ENCODE measurements at places on chromosomes 16 and 17.

GRCh38 chr16:29916979-29917378 is 9.0 kb downstream of the KCTD13 start:
- DNase-seq = no peak

GRCh38 chr16:47258874-47259461 is 115.2 kb upstream of the NETO2 start:
- peak; percentile 18 for DNase-seq

GRCh38 chr17:4525691-4526397 is 27.2 kb downstream of the SPNS2 start:
- DNase-seq = no peak

GRCh38 chr16:29806641-29807425 is 504 bp downstream of the MAZ start:
- peak; percentile 25 for DNase-seq

DNA sequence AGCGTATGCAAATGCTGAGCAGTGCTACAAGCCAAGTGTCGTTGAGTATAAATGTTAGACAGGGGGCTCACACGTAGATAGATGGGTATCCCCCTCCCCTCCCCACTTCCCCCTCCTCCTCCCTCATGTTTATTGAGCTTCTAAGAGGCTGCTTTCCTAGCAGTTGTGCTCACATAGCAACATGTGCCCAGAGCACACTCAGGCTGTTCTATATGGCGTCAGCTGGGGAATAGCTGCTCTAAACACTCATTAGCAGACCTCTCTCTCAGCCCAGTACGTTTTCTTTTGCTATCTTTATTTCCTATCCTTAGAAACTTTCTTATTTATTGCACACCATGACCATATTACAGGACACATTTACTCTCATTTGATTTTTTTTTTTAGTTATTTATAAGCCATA is 1.8 kb downstream of the KCNJ2 start:
- no peak for DNase-seq

DNA sequence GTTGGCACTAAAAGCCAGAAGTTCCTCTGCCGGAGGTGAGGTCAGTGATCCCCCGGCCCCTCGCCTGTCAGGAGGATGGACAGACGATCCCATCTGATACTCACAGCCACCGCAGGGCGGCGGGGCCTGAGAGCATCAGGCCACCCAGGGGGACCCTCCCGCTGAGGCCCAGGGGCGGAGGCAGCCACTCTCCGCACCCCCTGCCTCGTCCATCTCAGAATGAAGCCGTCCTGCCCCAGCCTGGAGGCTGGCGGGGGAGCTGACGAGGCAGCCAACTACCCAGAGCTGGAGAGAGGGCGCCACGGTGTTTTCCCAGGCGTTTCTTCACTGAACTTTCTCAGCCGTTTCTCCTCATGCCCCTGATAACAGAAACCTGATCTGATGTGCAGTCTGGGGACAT is 22.6 kb downstream of the TPSD1 start:
- DNase-seq = no peak

GRCh38 chr17:75607086-75607485 is 19.5 kb downstream of the MYO15B start:
- DNase-seq = no peak

DNA sequence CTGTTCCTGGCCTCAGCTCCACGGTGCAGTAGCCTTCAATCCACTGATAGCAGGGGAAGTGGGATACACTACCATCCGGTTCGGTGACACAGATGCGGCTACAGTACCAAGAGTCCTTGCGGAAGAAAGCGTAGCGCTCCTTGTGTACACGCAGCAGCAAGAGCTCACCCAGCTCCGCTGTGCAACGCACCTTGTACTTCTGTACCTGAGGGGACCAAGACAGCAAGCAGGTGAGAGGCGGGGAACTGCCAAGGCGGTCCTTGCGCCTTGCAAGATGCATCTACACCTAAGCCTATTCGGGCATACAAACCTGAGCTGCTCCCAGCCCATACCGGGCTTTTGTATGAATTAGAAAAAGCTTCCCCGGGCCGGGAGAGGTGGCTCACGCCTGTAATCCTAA is 1.5 kb downstream of the ALOXE3 start:
- DNase-seq = no peak

GRCh38 chr16:57284209-57284951 is at the start of gene PLLP:
PLLP (minus strand) TSS chr16:57284672; CDS start chr16:57284540, 132 bp downstream.
- no peak for DNase-seq

DNA sequence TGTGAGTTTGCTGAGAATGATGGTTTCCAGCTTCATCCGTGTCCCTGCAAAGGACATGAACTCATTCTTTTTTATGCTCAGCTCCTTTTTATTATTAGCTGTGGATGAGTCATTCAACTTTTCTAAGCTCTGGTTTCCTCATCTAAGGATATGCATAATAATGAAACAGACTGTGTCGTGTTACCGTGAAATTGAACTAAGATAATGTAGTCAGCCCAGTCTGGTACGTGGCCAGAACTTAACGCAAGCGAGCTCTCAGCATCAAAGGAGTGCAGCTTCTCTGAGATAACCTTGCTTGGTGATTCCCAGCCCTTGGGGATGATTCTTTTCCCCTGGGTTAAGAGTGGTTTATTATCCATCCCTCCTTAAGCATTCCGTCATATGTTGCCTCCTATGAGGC is 454.3 kb upstream of the EEF2KMT start:
- no peak for DNase-seq

DNA sequence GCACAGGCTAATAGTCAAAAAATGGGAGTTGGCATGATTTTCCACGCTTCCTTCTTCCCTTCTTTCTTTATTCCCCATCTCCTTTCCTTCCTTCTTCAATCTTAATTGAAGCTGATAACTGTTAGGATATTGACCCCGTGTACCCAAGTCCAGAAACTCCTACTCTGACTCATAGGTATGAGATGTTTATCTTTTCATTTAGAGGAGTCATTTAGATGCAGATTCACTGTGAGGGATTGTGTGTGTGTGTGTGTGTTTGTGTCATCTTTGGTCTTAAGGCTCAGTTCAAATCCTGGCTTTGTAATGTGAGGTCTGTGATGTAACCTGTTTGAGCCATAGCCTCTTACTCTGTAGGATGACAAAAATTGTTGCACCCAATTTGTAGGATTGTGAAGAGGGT is 332.0 kb upstream of the MAF start:
- DNase-seq = no peak

DNA sequence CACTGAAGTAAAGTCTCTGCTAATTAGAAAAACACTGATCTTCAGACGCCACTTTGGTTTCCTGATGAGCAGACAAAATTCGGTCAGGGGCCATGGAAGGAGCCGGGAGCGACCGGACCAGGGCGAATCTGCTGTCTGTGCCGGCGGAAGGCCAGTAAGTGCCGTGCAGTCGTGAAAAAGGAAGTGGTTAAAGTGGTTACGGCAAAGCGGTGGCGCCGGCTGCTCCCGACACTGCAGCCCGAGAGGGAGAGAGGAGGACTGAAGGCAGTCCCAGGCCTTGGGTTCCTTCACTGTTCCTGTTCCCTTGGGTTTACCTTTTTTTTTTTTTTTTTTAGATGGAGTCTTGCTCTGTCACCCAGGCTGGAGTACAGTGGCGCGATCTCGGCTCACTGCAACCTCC is 17.3 kb upstream of the HEXD start:
- no peak for DNase-seq

GRCh38 chr17:44928136-44928535 is 12.8 kb upstream of the GFAP start:
- no peak for DNase-seq

GRCh38 chr17:8243827-8244226 is 4.0 kb downstream of the CTC1 start:
- no peak for DNase-seq

DNA sequence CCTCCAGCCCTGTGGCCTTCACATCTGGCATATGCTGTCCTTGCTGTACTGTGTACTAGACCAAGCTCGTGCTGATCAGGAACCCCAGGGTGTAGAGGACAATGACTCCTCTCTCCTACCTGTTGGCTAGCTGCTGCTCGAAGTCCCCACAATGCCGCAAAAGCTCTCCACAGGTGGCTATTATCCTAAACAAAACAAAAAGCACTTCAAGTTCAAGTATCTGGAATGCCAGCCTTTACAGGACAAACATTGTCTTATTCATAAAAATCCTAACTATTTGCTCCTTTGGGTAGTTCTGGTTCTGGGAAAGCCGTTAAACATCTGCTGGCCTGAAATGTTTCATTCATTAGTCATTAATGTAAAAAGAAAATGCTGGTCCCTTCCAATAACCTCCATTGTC is 42.8 kb downstream of the COG7 start:
- no peak for DNase-seq

- no peak for DNase-seq
Observed at GRCh38 chr17:55673743-55674506, 48.7 kb downstream of the TMEM100 start.

- DNase-seq = peak; percentile 93
Observed at GRCh38 chr17:73343168-73343634, 31.4 kb upstream of the CDC42EP4 start.

GRCh38 chr16:66036184-66036583 is 330.3 kb upstream of the CDH5 start:
- DNase-seq = no peak

DNA sequence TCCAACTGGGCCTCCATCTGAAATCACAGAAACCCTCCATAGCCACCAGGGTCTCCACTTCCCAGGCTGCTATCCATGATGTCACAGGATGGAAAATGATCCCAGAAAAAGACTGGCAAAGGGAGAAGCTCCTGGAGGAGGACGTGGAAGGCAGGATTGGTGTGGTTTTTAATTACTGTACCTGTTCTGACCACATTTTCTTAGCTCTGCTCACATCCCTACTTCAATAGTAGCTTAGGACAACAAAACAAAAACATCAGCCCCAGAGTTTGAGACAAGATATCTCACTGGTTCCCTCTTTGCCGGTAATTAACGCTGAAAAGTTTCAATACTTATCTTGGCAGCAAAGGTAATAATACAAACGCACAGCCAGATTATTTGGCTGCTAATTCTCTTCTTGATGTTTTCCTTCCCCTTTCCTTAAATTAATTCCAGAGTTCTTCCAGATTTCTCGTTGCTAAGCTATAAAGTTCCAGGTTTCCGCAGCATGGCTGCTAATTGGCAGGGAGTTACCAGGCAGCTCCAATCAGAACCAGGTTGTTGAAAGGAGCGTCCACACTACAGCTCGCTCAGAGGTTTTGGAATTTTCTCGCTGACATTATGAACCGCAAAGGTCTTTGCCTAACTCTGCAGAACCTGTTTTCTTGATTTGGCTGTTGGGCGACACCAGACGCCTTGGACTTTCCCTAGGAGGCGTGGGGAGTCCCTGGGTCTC is 263.4 kb downstream of the MRTFB start:
- no peak for DNase-seq

DNA sequence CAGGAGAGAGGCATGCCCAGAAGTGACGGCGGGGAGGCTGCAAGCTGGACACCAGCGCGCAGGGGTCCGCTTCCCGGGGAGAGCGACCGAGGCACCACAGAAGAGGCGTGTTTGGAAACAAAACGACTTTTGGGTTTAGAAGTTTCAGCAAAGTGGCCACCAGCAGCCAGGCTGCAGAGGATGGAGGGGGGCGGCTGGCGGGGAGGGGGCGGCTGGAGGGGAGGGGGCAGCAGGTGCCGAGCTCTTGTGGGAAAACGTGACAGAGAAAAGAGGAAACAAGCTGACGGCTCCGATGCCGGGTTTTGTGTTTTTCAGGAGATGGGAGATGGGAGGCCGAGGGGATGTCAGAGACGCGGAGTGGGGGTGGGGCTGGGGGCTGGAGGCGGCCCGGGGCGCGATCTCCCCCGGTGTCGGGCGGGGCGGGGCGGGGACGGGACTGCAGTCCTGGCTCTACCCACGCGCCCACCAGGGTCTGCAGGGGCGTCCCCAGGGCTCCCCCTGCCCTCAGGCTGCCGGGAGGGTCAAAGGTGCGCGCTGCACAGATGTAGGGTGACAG is 32.1 kb upstream of the RPH3AL start:
- no peak for DNase-seq

- no peak for DNase-seq
Observed at GRCh38 chr16:3889059-3889458, 8.5 kb upstream of the CREBBP start.

- no peak for DNase-seq
Observed at GRCh38 chr16:61590577-61590976, 445.7 kb downstream of the CDH8 start.

GRCh38 chr17:82858376-82859126 is 18.7 kb upstream of the ZNF750 start:
- DNase-seq = no peak

- no peak for DNase-seq
Observed at GRCh38 chr16:27389272-27389961, 12.6 kb upstream of the IL21R start.

DNA sequence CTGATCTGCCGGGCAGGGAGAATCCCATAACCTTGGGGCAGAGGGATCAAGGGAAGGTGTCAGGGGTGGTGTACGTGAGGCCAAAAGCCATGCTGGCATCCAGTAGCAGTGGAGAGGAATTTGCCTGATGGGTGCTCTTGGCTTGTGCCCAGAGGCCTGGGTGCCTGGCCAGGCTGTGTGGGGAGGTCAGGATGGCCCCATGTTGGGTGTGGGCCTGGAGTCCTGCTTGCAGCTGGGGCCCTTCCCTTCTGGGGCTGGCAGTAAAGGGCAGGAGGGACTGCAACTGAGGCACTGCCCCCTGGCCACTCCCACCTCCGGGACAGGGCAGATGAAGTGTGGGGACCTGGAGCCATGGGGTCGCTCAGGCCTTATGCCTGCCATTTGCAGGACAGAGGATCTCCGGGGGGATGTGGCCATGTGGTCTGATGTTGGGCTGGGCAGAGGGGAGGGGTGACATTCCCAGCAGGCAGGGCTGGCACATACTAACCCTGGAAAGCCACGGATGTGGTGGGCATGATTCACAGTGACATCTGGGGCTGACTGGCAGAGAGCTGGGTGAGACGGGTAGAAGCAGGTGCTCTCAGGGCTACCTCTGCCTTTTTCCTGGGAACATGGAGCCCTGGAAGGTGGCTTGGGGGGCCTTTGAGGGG is 3.5 kb downstream of the FMNL1 start:
- DNase-seq = peak; percentile 23

DNA sequence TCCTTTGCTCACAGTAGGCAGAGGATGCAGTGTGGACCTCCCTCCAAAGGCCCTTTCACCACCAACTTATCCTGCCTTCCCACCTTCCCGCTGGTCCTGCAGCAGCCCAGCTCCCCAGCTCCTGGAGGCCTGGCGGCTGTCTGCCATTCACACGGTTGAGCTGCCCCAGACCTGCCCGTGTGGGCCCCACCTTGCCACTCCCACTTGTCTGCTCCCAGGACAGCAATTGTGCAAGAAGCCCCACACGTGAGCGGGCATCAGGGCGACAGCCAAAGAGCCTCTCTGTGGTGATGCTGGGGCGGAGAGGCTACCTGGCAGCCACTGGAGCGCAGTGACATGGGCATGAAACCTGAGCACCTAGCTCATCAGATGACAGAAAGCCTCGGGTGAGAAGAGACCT is 248.6 kb upstream of the MAF start:
- DNase-seq = no peak

DNA sequence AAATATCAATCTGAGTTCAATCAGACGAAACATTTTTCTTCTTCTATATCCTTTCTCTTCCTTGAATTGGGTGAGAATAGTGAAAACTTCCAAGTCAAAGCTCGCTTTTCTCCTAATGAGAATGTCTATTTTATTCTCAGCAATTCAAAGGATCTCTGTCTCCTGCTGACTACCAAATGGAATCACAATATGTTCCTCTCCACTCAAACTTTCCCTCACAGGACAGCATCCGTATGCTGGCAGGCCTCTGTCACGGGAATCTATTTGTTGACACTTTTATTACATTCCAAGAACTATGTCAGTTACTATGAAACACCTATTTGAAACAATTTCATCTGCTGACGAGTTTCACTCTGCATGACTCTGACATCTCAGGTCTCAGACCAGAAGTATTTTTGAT is 1196.6 kb downstream of the CDH11 start:
- no peak for DNase-seq

- DNase-seq = no peak
Observed at GRCh38 chr17:36017799-36018198, at the start of gene CCL23. CCL23 (minus strand) TSS chr17:36017972; CDS start chr17:36017897, 75 bp downstream.

All from NCI-H1694 treated with DMSO at 0.1 percent for 48 hours (cell line).